ENCODE measurements at places on chromosomes 1 and 21.

GRCh38 chr1:77133731-77134358 is 85.4 kb downstream of the PIGK start:
- no peak for ATAC-seq

DNA sequence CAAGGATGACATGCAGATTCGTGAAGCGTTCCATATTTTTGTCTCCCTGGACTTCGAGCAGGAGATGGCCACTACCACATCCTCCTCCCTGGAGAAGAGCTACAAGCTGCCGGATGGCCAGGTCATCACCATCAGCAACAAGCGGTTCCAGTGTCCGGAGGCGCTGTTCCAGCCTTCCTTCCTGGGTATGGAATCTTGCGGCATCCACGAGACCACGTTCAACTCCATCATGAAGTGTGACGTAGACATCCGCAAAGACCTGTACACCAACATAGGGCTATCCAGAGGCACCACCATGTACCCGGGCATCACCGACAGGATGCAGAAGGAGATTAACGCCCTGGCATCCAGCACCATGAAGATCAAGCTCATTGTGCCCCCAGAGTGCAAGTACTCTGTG is 3.3 kb downstream of the TMEM222 start:
- no peak for ATAC-seq

- ATAC-seq, result no peak
These were observed 89.7 kb upstream of the ESRRG start for GRCh38 chr1:216812966-216813365.

DNA sequence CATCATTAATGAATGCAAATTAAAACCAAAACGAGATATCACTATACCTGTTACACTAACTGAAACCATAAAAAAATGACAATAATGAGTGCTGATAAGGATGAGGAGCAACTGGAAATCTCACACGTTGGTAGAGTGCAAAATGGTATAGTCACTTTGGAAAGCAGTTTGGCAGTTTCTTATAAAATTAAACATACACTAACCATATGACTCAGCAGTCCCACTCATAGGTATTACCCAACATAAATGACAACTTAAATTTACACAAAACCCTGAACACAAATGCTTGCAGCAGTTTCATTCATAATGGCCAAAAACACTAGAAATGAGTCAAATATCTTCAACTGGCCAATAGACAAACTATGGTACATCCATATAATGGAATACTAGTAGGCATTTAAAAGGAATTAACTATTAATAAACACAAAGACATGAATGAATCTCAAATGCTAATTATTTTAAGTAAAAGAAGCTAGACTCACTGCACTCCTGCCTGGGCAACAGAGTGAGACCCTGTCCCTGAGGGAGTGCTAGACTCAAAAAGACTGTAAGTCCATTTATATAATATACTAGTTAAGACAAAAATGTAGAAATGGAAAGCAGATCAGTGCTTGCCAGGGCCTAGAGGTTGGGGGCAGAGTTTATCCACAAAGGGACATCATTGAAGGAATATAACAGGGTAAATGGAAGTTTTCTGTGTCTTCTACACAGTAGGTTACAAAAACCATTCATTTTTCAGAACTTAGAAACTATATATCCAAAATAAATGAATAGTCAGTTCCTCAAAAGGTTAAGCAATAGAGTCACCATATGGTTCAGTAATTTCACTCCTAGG is 77.4 kb downstream of the EIF4G3 start:
- peak; percentile 64 for ATAC-seq

DNA sequence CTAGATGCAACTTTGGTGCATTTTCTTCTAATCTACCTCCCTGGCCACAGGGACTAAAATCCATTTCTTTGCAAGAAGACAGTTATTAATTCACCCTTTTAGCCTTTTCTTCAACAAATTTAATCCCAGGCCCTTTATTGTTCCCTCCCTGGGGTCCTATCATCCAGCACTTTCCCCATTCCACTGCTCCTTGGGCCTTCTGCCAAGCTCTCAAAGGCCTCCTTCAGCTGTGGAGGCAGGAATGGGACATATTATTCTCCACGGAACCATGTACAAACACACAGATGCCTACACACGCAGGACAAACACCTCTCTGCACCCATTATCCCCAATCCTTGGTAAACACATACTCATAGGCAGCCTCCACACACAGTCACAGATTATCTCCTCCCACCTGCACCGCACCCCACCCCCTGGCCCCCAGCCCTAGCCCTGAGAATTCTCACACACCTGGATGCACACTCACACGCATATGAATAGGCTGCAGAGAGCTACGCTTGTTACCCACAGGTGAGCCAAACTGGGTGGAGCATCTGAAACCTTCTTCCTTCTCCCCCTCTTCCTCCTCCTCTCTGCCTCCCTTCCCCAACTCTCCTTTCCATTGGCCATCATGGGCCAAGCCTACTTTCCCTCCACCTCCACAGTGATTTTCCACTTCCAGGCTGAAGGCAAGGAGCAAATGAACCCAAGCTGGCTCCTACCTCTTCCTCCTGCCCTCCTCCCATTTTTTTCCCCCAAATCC is 11.7 kb downstream of the TAGLN2 start:
- ATAC-seq, result no peak

- ATAC-seq, result no peak
These were observed 93.1 kb downstream of the ADCY10 start for GRCh38 chr1:167820684-167821355.
